ENCODE measurements at places on chromosomes 6 and 20. TPM values are rescaled to one million over a fixed set of nuclear protein-coding genes. Genes with fewer than 3 reads are reported as not detected.

The SMPDL3A gene
- total RNA-seq: 4.2 TPM

The FAM217A gene
- total RNA-seq: not detected

The IPCEF1 gene
- 0.34 TPM for total RNA-seq

The SERPINB6 gene
- total RNA-seq: 185 TPM

The RCAN2 gene
- 0.80 TPM for total RNA-seq

The FAM209B gene
- total RNA-seq: not detected
